Anterior cingulate cortex (tissue), 58 donors: ENCODE measurements at places on chromosomes 12 and 14.
A peak's percentile ranks its signal among the peaks of the same experiment; 100 is the strongest.

GRCh38 chr14:91841065-91841464 is 26.3 kb downstream of the TC2N start:
- no peak for DNase-seq

DNA sequence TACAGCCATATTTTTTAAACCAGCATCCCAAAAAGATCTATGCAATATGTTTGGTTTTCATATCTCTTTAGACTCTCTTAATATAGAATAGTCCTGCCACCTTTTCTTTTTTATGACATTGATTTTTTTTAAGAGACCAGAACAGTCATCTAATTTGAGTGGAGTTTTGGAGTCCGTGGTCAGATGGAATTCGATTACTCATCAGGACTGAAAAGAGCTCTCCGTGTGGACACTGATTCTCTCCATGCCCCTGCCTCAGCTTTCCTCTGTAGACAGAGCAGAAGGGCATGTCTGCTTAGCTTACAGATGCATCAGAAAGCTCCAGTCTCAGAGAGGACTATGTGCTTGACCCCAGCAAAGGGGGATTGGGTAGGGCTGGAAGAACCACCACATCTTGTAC is 27.8 kb downstream of the SMCO2 start:
- DNase-seq = no peak

- no peak for DNase-seq
Measured at GRCh38 chr14:95697764-95698163, 11.5 kb downstream of the TCL1B start.

DNA sequence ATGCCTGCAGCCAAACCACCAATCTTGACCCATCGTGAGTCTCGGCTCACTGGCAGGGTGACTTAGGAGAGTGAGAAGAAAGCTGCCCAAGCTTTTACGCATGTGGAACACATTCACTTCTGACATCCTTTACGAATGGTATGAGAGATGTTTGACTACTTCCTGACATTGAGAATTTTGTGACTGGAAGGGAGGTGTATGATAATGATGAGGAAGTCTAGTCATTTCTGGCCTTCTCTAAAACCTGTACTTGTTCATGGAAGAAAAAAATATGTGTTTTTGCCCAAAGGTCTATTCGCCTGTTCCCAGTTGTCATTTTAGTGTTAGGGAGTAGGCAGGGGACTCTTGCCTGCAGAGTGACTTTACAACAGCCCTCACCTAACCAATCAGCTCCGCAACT is 227.2 kb upstream of the ATP2B1 start:
- DNase-seq = no peak

- DNase-seq = no peak
Measured at GRCh38 chr12:130661486-130662255, 54.4 kb downstream of the RIMBP2 start.

DNA sequence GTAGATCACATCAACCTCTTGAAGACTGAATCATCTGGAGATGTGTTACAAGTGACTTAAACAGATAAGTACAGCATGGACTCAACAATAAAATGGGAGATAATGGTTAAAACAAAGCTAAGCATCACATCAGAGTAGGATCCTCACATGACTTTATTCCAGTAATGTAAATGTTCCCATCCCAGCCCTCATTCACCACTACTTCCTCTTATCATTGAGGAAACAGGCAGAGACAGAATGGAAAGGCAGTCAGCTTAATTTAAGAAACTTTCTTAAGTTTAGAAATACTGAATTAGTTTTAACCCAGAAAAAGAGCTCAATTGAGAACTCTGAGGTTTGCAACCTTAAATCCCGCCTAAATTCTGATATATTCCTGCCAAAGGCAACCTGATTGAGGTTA is 1.2 kb upstream of the ALG10 start:
- no peak for DNase-seq

DNA sequence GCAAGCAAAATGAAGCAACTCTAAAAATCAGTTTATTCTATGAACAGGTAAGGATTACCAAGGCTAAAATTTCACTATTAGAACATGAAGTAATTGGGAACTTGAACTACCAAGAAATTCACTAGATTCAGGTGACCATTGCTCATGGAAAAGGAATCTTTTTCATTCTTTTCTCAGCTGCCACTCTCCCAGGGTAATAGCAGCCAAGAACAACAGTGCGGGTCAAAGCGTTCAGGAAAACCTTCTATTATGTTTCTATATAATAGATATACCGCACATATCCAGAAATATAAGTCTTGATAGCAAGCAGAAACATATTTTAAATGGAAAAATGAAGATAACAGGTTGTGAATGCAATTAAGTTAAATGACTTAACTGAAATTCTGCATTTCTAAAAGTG is 125.6 kb downstream of the NELL2 start:
- no peak for DNase-seq

GRCh38 chr12:109999983-110000505 is 814 bp downstream of the ANKRD13A start:
- no peak for DNase-seq

DNA sequence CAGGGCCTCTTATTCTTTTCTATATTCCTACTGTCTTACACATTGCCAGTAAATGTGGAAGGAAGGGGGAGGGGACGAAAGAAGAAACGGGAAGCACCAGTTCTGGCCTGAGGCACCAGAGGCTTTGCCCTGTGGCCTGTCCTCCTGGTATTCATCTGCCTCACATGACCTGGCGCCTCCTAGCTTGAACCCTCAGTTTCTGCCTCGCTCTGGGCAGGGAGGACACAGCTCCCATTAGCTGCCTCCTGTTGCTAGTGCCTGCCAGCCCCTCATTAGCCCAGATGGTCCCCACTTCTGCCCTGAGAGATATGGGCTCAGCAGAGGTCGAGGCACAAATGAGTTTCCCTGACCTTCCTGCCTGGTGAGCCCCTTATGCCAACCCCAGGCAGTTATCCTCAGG is 3.0 kb upstream of the PLEKHG6 start:
- no peak for DNase-seq

DNA sequence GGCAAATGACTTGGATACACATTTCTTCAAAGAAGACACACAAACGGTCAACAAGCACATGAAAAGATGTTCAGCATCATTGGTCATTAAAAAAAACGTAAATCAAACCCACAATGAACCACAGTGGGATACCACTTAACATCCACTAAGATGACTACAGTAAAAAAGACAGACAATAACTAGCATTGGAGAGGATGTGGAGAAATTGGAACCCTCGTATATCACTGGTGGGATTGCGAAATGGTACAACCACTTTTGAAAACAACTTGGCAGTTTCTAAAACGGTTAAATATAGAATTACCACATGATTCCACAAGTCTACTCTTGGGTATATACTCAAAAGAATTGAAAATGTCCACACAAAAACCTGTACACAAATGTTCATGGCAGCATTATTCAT is 25.2 kb upstream of the PPFIBP1 start:
- DNase-seq = no peak

- DNase-seq = no peak
Measured at GRCh38 chr12:24705216-24705615, 243.7 kb downstream of the BCAT1 start.

DNA sequence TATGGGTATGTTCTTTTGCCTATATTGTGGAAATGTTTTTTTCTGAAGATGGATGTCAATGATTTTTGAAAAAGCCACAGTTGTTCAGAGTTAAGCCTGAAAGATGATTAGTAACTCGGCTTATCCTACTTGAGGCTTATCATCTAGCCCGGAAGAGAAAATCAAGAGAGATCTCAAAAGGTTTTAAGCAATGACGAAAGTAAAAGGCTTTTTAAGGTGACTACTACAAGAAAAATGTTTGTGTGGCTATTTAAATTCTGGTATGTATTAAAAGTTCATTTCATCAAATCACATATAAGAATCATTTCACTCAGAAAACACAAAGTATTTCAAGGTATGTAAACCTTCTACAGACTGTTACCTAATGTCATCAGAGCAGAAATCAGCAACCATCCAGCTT is 40.2 kb downstream of the HEATR5A start:
- no peak for DNase-seq

- no peak for DNase-seq
Measured at GRCh38 chr14:48527832-48528231, 852.4 kb upstream of the MDGA2 start.

DNA sequence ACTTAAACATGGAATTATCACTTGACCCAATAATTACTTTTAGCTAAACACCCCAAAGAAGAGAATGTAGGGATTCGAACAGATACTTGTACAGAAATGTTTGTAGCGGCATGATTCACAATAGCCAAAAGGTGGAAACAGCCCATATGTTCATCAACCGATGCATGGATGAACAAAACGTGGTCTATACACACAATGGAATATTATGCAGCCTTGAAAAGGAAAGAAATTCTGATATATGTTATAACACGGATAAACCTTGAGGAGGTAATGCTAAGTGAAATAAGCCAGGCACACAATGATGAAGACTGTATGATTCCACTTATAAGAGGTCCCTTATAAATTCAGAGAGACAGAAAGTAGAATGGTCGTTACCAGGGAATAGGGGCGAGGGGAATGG is 659.4 kb downstream of the MED13L start:
- DNase-seq = no peak

DNA sequence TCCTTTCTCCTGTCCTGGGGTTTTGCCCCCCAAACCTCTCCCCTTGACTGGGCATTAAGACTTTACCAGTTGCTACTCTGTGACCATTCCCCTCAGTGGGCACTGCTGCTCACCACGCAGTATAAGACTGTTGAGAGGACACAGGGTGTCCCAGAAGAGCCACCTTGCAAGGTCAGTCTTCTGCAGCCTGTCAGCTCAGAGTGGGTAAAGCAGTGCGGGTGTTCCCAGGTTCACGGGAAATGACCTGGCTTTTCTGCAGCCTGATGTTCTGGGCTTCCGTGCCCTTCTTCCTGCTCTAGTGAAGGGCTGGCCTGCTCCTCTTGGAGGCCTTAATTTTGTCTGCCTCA is 34.2 kb downstream of the KCNA1 start:
- DNase-seq = no peak

DNA sequence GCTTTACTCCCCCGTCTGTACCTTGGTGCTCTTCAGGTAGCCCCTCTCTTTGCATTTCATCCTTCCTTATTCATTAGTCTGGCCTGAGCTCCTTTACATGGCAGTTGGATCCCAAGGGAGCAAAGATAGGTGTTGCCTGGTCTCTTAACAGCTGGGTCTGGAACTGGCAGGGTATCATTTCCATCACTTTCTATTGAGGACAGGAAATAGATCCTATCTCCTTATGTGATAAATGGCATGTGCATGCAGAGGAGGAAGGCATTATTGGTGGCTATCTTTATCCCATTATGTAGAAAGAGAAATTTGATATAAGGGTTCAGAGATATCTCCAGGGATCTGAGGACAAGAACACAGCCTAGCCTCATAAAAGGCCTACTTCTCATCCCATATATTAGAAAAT is 54.6 kb upstream of the OAS1 start:
- DNase-seq = no peak

GRCh38 chr12:59620326-59620725 is 24.5 kb downstream of the SLC16A7 start:
- DNase-seq = no peak

DNA sequence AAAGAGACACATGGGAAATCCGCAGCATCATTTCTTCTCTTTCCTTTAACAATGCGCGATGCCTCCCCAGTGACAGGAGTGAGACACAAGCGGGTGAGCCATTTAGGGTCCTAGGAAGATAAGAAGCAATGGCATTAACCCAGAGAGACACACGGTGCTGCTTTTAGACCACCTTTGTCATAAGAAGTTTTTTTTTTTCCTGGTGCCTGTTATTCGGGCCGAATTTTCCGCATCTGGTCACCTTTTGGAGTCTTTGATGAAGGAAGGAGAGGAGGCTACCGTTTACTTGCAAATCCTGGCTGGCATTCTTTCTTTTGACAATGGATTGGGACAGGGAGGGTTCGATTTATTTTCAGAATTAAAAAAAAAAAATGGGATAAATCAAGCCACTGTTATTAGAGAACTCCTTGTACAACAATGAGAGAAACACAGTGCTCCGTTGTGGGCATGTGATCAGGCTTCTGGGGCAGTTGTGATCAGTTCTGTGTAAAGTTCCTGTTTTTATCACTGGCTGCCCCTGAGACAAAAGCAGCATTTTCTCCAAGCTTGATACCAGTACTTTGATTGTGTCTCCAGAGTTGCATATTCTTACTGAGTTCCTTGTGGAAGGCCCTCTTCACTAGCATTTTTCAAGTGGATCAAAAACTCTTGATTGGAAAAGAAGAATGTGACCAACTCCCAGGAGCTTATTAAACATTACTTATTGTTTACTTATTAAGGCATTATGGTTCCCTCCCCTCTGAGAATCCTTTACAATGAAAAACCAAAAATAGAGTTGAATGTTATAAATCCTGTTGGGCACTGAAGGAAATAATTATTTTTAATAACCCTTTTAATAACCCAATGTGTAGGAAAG is 1.1 kb downstream of the DIP2B start:
- DNase-seq = peak; percentile 64

- DNase-seq = no peak
Measured at GRCh38 chr12:78651755-78652154, 212.8 kb upstream of the SYT1 start.

DNA sequence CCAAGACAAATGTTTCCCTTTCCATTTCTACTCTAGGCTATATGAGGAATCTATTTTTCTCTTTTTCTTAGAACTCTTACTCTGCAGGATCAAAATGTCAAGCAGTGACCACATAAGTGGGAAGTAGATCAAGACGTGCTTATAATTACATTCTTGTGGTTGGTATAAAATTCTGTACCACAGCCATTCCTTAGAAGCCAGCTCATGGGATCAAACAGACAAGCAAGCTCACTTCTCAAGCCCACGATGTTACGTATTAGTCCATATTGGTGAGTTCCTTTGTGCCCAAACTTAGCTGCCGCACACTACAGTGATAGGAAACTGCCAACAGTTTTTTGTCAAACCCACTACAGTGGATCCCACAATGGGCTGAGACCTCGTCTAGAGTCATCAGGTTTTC is 53.4 kb downstream of the IFNG start:
- DNase-seq = no peak

DNA sequence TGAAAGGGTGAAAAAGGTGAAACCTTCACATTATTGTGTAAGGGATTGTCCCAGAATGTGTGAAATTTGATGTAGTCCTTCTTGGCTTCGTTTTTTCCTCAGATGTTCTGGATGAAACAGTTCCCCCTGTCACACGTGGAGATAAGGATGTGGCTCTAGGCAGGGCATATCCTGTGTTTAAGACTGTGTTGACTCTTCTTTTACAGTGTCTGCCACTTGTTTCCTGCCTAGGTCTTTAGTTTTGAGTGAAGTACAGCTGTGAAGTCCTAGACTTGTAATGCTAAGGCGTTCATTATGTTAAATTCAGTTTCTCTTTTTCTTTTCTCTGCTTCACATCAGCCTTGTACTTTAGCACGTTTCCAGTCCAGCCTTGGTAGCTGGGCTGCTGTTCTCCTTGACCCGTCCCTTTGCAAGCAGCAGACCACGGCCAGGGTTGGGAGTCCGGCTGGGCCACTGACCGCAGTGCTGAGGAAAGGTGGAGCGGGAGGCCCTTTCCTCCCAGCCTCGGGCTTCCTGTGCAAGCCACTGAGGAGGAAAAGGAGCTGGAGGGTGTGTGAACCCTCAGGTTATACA is 59.1 kb downstream of the RASSF3 start:
- DNase-seq = no peak
